Fibroblast of skin of abdomen (primary cell): ENCODE measurements at places on chromosomes 4 and X.

DNA sequence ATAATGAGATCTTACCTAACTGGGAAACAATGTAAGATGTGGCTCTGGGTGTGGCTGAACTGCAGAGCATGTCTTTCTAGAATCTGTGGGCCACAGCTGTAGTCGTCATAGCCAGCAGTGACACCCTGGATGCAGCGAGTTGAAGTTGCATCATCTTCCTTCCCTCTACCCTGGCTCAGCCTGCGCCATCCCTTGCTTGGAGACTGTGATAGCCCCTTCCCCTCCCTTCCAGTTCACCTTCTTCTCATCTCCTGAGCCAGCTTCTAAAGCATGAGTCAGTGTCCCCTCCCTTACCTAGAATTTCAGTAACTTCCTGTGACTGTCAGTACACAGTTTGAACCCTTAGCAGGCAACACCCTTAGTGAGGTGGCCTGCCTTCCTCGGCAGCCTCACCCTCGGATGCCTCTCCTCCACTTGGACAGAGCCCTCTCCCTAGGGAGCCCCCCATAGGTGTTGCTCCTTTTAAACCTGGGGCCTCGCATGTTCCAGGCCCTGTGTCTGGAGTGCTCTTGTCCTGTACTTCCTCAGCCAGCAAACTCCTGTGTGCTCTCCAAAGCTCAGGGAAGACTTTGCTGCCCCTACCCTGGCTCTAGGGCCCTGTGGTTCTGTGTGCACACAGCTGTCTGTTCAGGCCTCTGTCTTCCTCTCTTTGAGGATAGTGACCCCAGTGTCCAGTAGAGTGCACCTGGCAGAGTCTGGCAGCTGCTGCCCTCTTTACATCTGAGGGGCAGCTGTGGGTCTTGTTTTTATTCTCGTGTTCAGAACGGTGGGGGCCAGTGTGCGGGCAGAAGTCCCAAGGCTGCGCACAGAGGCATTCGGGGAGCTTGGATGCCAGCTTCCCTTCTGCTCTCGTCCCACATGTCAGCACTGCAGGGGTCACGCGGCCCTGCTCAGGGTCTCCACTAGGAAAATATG, 43.7 kb upstream of the TADA2B start:
- DNase-seq, result no peak

- peak; percentile 75 for DNase-seq
Measured at GRCh38 chr4:27791640-27792039, 931.0 kb downstream of the STIM2 start.

DNA sequence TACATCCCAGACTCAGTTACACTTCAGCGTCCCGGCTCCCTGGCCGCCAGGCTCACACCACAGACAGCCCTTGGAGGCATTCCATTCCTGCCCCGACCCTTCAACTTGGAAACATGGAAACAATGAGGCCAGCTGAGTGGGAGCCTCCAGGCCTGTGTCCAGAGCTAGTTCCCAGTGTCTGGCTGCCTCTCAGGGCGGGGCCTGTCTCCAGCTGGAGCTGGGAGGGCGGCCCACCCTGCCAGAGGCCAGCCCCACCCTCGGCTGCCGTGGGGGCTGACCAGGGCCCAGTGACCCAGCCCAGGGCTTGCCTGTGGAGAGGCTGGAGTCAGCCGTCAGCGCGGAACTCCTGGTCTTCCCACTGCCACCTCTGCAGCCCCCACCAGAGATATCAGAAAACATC, 37.4 kb upstream of the SPON2 start:
- peak; percentile 53 for DNase-seq

DNA sequence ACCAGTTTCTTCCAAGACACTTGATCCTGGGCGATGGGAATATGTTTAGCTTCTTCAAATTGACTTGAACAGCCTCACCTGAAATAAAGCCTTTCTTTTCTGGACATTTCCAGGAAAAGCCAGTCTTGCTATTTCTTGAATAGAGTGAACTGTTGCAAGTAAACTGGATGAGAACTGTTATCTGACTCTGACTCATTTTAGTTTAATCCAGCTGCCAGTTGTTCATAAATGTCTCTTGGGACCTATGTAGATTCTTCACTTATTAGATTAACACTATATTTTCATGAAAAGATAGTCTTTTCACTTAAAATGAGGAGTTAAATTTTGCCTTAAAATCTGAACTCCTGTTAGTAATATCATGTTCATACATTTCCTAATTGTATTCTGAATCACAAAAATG, 615.4 kb upstream of the GALNT7 start:
- no peak for DNase-seq

- no peak for DNase-seq
Measured at GRCh38 chr4:168659741-168660465, 163.1 kb downstream of the PALLD start.

DNA sequence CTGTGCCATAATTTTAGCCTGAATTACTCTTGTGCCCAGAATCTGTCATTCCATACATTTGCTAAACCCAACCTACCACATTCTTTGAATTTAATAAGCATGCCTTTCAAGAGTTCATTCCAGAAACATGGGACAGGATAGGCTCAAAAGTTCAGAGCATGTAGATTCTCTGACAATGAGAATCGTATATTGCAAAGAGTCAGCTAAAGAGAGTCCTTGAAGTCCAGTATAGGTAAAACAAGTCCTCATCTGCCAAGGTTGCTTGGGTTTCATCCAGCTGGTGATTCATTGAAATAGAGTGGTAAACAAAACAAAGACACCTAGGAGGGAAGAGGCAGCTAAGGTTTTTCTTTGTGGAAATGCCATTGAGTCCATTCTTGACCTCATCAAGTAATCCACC, 249.3 kb upstream of the DIPK2B start:
- DNase-seq, result peak; percentile 62

GRCh38 chrX:18598413-18598812, 73.5 kb downstream of the RS1 start:
- DNase-seq, result peak; percentile 46

- DNase-seq, result no peak
Measured at GRCh38 chr4:138458751-138459150, 216.6 kb upstream of the SLC7A11 start.

- peak; percentile 73 for DNase-seq
Measured at GRCh38 chr4:54067166-54067565, 2.8 kb upstream of the CHIC2 start.

DNA sequence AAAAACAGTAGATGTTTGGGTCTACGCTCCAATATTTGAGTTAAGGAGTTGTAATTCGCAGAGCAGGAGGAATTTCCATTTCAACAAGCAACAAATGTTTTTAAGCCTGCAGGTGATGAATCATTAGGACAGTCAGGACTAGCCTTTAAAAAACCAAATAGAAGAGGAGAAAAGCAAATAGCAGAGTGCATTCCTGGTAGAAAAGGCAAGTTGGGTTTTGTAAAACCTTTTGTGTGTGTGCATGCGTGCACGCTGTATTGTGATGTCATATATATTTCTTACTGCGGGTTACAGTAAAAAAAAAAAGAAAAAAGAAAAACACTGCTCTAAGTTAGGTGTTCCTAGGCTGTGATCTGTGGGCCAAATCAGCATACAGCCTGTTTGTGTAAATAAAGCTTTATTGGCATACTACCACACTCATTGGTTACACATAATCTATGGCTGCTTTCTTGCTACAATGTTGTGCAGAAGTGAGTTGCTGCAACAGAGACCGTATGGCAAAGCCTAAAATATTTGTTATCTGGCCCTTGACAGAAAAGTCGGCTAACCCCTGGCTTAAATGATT, 135.6 kb downstream of the MID1 start:
- no peak for DNase-seq

- DNase-seq, result peak; percentile 17
Measured at GRCh38 chr4:73732759-73733431, 7.5 kb upstream of the CXCL8 start.
